ENCODE measurements at places on chromosomes 6 and 20.

DNA sequence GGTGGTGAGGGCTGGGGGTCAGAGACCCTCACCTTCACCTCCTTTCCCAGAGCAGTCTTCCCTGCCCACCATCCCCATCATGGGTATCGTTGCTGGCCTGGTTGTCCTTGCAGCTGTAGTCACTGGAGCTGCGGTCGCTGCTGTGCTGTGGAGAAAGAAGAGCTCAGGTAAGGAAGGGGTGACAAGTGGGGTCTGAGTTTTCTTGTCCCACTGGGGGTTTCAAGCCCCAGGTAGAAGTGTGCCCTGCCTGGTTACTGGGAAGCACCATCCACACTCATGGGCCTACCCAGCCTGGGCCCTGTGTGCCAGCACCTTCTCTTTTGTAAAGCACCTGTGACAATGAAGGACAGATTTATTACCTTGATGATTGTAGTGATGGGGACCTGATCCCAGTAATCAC lies 2.1 kb downstream of the HLA-G start:
- no peak overlapping the region for H3K27ac ChIP-seq
- H3K4me1 ChIP-seq = peaks cover 9% of the 10 kb centered on the region
- no peak for DNase-seq
- H3K4me3 ChIP-seq = no peak overlapping the region

DNA sequence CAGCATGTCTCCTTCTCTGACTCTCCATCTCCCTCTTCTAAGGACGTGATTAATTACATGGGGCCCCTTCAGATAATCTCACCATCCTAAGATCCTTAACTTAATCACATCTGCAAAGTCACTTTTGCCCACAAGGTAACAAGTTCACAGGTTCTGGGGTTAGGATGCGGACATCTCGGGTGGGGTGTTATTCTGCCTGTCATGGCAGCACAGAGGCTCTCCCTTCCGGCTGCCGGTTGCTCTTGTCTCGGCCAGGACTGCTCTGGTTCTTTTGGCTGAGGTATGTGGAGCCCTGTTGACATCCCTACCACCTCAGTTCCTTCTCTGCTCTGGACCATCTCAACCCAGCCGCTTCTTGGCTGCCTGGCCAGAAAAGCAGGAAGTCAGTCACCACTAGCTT lies 4.2 kb upstream of the CST11 start:
- no peaks in the 10 kb centered on the region for H3K27me3 ChIP-seq
- H3K27ac ChIP-seq = no peak overlapping the region
- no peak for DNase-seq
- H3K4me3 ChIP-seq = no peak overlapping the region
- H3K4me1 ChIP-seq = peaks cover 20% of the 10 kb centered on the region

DNA sequence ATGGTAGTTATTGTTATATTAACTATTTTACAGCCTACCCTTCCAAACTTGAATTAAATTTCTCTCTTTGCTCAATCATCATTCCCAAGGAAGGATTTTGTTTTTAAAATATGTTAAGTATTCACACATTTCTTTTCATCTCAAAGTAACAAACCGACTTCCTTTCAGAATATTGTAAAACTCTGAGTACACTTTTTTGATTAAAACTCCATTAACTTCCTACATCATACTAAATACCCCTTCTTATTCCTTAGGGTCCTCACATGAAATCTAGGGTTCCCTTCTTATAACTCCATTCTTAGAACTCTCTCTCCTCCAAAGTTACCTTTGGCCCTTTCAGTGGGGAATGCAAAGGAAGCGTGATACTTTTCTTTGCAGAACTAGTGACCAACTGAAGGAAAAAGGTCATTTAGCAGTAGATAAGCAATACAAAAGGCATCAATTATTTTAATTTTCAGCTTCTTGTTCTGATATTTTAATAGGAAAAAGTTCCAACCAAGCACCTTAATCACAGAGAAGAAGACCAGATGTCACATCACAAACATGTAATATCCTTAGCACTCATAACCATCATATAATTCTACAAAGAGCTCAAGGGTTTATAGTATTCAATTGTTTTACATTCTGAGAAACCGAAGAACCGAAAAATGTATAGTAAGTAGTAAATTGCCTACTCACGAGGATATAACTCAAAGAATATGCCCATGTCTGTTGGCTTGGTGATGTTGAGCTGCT lies 494 bp downstream of the RHAG start:
- DNase-seq = no peak
- no peaks in the 10 kb centered on the region for H3K36me3 ChIP-seq
- no peak overlapping the region for H3K4me3 ChIP-seq
- no peaks in the 10 kb centered on the region for H3K27me3 ChIP-seq
- H3K27ac ChIP-seq = no peak overlapping the region
- no peaks in the 10 kb centered on the region for H3K4me1 ChIP-seq

DNA sequence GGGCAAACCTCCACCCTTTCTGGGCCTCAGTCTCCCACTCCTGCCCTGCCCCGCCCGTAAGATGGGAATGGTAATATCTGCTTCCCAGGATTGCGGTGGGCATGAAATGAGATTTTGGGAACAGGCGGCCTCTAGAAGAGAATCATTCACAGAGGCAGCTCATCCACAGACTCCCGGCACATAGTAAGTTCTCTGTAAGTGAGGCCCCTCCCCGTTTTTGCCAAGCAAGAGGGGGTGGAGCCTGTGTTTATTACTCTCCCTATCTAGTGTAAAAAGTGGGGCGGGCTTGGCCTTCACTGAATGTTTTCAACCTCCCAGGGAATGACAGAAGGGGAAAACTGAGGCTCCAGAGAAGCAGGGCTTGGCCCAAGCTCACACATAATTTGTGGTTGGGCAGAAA lies 20.0 kb downstream of the SUN5 start:
- no peaks in the 10 kb centered on the region for H3K27me3 ChIP-seq
- peaks cover 1% of the 10 kb centered on the region for H3K4me1 ChIP-seq
- no peaks in the 10 kb centered on the region for H3K36me3 ChIP-seq

DNA sequence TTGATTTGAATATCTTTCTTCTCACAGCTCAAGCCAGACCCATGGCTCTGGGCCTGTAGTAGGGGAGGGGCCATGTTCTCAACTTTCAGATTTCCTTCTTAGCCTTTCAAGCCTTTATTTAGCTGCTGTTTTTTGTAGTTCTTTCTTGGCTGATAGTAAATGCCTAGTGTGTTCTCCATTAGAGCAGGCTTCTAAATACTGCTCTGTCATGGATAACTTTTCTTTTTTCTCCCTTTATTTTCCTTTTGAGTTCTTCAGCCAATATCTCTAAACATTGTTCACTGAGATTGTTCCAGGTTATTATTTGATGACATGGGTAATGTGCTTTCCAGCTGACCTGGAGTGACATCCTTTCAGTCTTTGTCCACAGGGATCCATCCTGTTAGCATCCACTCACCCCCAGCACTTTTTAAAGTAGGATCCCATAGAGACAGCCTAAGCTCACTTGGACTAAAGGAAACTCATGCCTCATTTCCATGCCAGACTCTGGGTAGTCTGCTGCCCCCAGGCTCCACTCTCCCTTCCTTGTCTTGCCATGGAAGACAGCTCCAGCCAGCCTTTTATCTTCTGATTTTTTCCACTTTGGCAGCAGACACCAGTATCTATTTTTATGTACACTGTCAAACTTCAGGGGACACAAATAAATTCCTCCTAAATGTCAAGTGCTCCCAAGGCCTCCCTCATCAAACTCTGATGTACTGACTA lies 645.6 kb downstream of the RNF144B start:
- H3K4me3 ChIP-seq = no peak overlapping the region
- no peaks in the 10 kb centered on the region for H3K4me1 ChIP-seq
- DNase-seq = no peak
- no peak overlapping the region for H3K27ac ChIP-seq

DNA sequence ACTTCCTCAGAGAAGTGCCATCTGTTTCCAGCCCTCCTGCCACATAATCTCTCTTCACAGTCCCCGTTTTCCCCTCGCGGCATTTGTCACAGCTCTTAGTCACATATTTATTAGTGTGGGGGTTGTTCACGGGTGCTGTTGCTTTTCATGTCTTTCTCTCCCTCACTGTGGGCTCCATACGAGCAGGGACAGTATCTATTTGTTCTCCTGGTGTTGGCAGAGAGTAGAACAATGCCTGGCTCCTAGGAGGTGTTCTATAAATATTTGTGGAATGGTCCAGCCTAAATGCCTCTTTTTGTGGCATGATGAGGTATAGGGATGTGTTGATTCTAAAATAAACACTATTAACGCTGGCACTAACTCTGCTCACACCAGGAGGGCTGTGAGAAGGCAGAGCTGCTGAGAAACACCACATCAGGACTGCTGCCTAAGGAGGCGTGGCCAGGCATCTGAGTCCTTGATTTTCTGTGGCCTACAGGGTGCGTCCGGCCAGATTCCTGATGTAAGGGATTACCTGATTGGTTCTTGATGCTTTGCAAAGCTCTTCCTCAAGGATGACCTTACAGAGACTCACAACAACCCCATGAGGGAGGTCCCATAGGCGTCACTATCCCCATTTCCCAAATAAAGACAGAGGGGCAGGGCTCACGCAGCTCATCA lies 219.8 kb upstream of the ARID1B start:
- H3K36me3 ChIP-seq = no peaks in the 10 kb centered on the region
- peaks cover 20% of the 10 kb centered on the region for H3K4me1 ChIP-seq
- DNase-seq = no peak
- peaks cover 5% of the 10 kb centered on the region for H3K27me3 ChIP-seq

DNA sequence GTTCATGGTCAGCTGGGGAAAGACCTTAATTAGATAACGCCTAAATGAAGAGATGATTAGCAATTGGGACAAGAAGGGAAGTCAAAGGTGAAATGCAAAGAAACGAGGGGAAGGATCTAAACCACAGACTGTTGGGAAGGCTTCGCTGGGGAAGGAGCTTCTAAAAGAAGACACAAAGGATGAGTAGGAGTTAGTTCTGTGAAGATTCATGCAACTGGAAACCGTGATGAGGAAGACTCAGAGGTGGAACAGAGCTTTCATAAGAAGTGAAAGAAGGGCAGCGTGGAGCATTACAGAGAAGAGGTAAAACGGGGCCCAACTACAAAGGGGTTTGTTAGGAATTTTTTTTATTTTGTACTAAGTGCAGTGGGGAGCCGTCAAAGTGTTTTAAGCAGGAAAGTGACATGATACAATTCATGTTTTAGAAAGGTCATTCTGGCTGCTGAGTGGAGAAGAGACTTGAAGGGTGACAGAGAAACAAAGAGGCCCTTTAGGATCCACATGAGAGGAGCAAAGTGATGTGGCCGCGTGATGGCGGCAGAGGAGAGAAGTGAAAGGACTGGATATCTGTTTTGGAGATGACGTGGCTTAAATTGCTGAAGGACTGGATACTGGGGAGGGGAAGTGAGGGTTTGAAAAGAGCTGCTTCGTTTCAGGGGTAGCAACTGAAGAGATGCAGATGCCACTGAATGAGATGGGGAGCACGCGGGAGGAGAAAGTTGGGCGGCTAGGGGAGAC lies 33.6 kb downstream of the TTI1 start:
- H3K4me1 ChIP-seq = peaks cover 11% of the 10 kb centered on the region
- no peak overlapping the region for H3K4me3 ChIP-seq
- no peaks in the 10 kb centered on the region for H3K27me3 ChIP-seq
- DNase-seq = no peak

DNA sequence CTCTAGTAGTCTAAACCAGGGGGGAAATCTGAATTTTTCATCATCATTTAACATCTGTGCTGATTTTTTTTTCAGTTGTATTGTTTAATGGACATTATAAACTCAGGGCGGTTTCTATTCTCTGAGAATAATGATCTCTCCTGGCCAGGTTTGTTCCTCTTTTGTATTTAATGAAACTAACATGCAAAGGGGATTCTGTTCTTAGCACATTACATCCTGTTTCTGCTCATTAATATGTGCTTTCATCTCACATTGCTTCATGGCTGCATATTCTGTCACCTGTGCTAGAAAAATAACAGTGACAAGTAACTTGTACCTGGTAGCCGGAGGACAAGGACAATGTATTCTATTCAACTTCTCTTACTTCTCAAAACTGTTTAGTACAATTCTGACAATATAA lies 806 bp downstream of the HLA-DOB start:
- H3K36me3 ChIP-seq = peaks cover 2% of the 10 kb centered on the region
- no peak for DNase-seq
- H3K27me3 ChIP-seq = peaks cover 3% of the 10 kb centered on the region
- peaks cover 23% of the 10 kb centered on the region for H3K4me1 ChIP-seq

GRCh38 chr20:4957939-4958362 lies 43.4 kb downstream of the SLC23A2 start:
- peaks cover 24% of the 10 kb centered on the region for H3K4me1 ChIP-seq
- no peak overlapping the region for H3K4me3 ChIP-seq
- H3K27me3 ChIP-seq = no peaks in the 10 kb centered on the region
- H3K27ac ChIP-seq = no peak overlapping the region
- H3K36me3 ChIP-seq = peaks cover 4% of the 10 kb centered on the region

DNA sequence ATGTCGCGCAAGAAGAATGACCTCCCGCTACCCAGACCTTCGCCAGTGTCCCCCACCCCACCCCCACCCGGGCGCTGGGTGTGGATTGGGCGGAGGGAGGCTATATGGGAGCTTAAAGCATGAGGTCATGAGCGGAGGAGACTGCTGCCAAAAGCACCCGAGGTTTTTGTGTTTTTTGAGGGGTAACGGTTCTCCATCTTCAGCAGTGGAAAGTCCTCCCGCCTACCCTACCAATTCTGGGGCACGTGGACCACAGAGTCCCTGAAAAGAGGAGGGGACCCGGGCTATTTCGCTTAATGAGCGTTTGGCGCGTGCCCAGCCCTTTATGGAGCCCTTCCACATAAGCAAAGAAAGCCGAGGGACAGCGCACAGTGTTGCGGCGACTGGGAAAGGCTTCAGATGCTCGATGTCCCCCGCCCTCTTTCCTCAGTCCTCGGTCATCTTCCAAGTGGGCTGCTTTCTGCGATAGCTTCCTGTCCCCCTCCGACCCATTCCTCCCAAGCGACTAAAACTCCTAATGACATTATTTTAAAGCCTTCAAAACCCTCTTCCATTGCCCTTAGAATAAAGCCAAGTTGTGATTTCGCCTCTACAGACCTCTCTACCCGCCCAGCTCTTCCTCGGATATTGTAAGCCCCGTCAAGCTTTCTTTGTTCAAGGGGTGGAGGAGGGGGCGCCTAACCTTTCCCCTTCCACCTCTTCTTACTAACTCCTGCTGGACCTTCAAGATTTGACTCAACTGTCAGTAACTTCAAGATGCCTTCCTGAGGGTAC lies 2.1 kb upstream of the TRERF1 start:
- H3K4me3 ChIP-seq = peak overlapping the region; percentile 91
- DNase-seq = peak; percentile 11
- peak overlapping the region; percentile 19 for H3K27ac ChIP-seq
- no peaks in the 10 kb centered on the region for H3K36me3 ChIP-seq
- peaks cover 10% of the 10 kb centered on the region for H3K27me3 ChIP-seq
- H3K4me1 ChIP-seq = peaks cover 32% of the 10 kb centered on the region

- peaks cover 2% of the 10 kb centered on the region for H3K27me3 ChIP-seq
- DNase-seq = no peak
- H3K27ac ChIP-seq = no peak overlapping the region
- no peaks in the 10 kb centered on the region for H3K36me3 ChIP-seq
These were observed 62.1 kb upstream of the RBM24 start for GRCh38 chr6:17219098-17219497.

- no peak for DNase-seq
- H3K27ac ChIP-seq = no peak overlapping the region
- H3K27me3 ChIP-seq = peaks cover 3% of the 10 kb centered on the region
- no peak overlapping the region for H3K4me3 ChIP-seq
These were observed 243.9 kb upstream of the TCF21 start for GRCh38 chr6:133644892-133645619.

Measured in activated naive CD8-positive, alpha-beta T cell treated with anti-CD3 and anti-CD28 coated beads, Interleukin-2, amount 50 U/mL, for 24 hours (primary cell).